ENCODE measurements at places on chromosomes 1 and 21.
A peak's percentile ranks its signal among the peaks of the same experiment; 100 is the strongest.

DNA sequence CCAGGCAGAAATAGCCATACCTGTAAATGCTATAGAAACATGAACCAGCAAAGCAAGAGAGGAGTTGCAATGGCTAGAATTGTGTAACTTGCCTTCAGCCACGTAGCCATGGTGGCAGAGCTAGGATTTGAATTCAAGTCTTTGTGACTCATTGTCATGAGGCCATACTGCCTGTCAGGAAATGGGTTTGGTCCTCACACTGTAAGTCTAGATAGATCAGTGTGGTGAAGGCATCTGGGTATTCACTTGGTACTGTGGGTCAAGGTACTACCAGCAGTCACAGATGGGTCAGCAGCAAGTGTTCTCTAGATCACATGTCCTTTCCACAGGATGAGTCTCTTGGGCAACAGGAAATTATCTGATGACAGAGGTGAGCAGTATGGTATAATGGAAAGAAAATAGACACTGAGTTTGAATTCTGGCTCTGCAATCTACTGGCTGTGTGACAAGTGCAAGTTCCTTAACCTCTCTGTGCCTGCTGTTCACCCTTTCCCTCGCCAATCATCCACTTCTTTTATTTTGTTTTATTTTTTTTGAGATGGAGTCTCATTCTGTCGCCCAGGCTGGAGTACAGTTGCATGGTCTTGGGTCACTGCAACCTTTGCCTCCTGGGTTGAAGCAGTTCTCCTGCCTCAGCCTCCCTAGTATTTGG is 36.9 kb downstream of the FGGY start:
- DNase-seq: no peak

GRCh38 chr21:42782723-42783242 is 96.6 kb downstream of the WDR4 start:
- no peak for DNase-seq

DNA sequence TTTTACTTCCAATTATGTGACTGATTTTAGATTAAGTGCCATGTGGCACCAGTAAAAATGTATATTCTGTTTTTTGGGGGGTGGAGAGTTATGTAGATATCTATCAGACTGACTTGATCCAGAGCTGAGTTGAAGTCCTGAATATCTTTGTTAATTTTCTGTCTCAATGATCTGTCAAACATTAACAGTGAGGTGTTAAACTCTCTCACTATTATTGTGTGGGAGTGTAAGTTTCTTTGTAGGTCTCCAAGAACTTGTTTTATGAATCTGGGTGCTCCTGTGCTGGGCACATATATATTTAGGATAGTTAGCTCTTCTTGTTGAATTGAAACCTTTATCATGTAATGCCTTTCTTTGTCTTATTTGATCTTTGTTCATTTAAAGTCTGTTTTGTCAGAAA is 276.5 kb upstream of the USP25 start:
- DNase-seq: no peak

DNA sequence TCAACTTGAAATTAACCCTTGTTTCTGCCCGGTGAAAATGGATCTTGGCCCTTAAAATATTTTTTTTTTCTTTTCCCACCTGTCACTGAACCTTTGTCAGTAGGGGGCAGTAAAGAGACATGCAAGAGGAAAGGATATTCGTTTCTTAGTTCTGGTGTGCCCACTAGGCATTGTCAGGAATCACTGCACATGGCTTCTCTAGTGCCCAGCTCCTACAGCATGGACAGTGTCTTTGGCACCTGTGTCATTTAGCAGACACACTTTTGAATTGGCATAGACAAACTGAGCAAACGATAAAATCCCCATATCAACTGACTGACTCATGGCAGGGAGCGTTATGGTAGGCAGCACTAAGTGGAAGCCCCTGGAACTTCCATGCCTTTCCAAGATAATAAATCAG is 1048.1 kb downstream of the BRINP3 start:
- DNase-seq: no peak

GRCh38 chr1:60575326-60575977 is 501.9 kb upstream of the C1orf87 start:
- no peak for DNase-seq

DNA sequence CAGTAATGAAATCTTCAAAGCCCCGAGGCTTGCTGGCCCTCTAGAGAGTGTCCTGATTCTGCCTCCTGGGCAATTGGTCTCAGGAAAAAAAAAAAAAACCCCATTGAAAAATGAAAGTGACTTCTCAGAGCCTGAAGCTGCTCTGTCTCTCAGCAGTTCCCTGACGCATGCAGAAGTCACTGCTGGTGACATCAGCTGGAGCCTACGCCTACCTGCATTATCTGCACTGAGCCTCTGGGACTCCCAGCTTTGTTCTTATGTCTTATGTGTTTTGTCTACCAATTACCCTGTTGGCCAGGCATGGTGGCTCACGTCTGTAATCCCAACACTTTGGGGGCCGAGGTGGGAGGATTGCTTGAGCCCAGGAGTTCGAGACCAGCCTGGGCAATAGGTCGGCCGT is 10.1 kb upstream of the SLC25A33 start:
- DNase-seq: no peak

DNA sequence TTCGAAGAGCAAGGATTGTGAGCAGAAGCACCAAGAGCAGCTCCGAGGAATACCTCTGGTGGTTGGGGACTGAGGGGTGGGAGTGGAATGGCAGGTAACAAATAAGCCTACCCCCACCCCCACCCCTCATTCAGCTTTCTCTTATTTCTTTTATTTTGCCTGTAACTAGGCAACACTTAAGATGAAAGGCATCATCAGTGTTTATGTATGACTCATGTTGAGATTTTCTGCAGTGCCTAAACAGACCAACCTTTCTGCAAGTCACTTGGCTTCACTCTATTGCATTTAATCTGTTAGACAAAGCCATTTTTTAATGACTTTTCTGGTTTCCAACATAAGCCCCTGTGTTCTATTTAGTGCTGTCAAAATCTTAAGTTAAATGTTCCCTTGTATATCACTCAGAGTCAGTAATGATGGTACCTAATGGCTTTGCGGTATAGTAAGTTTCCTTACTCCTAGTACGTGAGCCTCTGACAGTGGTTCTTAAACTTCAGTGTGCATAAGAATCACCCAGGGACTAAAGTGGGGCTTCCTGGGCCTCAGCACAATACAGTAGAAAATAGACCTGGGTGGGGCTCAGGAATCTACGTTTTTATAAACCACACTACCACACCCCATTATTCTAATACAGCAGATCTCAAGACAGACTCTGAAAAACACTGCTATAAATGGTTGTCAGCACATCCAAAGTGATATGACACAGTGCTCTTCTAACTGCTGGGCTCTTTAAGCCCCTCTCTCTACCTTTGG is 19.9 kb downstream of the CASQ2 start:
- DNase-seq: no peak

DNA sequence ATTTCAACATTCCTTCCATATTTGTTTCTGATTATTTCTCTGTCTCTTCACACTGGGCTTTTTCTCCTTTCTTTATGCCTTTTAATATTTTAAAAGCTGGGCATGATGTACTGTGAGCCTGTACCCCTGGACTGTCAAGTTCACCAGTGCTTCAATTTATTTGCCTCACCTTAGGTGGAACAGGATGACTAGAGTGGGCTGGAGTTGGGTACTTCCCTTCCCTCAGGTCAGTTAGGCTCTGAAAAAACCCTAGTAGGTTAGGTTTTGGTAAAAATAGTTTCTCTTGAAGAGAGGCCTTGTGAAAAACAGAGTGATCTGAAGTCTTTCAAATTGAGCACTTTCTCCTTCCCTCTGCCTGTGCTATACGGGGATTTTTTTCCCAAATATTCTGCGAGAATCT is 163.0 kb upstream of the LYPLAL1 start:
- no peak for DNase-seq

GRCh38 chr1:209190591-209191261 is 392.8 kb upstream of the CAMK1G start:
- DNase-seq: peak; percentile 9

- no peak for DNase-seq
Measured at GRCh38 chr1:50508040-50508586, 84.9 kb upstream of the DMRTA2 start.

- DNase-seq: no peak
Measured at GRCh38 chr1:209156991-209157390, 426.5 kb upstream of the CAMK1G start.

GRCh38 chr1:79089946-79090345 is 83.4 kb upstream of the ADGRL4 start:
- no peak for DNase-seq

DNA sequence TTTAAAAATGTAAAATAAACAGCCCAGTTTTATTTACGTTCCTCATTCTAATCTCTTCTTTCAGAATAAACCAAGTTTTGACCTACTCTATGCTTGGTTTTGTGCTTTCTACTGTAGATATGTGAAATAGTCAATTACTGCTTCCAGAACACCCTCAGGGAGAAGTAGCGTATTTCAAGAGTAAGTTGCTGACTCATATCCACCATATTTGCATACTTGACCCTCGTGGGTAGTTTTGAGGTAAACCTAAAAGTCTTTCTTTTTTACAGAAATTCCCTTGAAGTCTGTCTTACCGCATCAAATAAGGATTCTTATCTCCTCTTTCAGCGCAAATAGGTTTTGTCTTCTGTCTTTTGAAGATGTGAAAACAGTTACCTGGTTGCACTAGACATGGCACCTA is 1.4 kb upstream of the OR2L3 start:
- DNase-seq: no peak

DNA sequence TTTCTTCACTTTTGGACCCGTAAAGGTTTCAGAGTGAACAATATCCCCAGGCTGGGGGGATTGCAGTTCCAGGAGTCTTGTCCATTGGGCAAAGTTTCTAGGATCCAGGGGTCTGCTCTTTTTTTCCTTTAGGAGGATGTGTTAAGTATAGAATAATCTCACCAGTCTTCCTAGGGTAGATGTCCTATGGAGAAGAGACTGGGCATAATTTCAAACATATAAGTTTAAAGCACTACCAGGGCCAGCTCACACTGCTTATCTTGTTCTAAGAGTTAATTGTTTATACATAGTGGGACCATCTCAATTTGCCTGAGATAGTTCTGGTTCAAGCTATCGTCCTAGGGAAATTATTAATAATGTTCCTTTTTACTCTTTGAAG is 1.2 kb downstream of the CHI3L2 start:
- no peak for DNase-seq

DNA sequence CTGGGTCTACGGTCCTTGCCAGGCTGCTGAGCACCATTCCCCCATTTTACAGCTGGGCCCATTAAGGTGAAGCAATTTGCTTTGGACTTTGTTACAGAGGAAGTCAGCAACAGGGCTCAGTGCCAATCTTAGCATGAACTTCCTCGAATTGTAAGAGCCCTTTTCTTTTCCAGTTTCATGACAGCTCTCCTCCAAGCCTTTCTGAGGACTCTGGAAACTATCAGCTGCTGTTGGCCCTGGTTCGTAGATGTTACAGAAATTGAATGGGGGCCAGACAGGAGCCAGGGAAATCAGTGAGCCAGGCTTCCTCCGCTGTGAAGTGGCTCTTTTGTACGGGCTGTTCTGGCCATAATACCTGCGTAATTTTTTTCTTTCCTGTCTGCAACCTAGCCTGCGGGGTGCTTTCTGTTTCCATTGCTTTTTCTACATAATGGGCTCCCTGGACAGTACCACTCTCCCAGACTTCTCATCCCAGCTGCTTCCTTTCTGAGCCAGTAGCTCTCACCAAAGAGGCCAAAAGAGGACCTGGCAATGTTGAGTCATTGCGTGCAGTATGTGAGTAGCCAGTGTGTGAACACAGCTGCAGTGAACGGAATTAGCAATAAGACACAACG is 386.3 kb downstream of the DISC1 start:
- no peak for DNase-seq

DNA sequence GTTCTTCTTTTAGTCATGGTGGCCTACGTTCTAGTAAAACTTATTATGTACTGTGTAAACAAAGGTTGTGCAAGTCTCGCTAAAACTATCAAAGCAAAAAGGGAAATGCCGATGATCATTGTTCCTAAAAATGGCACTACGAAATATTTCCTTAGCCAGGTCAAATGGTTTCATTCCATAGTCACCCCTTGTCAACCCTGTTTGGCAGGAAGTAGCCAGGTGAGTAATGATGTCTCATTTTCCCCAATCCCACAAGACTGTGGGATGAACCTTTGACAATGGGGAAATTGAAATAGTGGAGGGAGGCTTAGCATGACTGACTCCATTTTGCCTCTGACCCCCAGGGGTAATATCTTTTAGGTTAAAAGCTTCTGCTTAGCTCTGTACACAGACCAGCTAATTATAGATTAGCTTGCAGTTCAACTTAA is 5.6 kb upstream of the REN start:
- DNase-seq: no peak

DNA sequence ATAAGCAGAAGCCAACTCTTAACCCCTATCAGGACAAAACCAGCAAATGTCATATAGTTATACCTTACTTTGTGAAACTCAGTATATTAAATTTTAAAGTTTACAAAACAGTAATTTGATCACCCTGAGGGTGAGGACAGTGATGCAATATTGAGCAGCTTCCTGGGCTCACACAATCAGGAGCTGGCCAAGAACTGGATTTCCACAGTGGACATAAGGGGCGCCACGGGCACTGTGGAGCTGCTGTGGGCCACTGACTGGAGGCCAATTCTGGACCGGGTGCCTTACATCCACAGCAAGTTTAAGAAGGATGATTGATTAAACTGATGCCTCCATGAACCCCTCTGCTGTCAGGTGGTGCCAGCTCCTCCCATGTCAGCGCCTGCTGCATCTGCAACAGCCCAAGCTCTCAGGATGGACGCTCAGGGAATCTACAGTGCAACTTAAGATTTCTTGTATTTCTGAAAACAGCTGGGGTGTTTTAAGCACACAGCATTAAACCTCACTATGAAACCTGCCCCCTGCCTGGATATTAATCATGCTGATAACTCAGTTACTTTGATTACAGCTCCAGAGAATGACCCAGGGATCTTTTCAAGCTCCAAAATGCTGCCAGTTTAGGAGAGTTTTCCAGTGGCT is 55.9 kb downstream of the TOR3A start:
- DNase-seq: no peak

DNA sequence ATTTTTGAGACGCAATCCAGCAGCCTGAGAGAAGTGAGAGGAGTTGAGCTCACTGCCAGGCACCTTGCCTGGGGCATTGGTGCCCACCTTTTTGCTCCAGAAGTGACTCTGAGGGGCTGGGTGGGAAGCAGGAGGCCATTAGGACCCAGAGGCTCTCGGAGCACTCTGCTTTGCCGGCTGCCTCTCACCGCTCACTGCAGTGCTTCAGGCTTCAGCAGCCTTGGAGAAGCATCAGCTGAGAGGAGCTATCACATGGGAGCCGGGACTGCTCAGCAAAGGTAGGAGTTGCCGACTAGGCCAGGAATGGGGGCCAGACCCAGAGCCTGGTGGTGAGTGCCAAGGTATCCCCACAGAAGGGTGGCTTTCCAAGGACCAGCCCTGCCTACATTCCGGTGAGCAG is at the start of gene GPR61:
GPR61 (plus strand) TSS at position 197 of the 400 bp plus-strand sequence. CDS start 3,151 bp downstream, outside the sequence.
- DNase-seq: no peak

DNA sequence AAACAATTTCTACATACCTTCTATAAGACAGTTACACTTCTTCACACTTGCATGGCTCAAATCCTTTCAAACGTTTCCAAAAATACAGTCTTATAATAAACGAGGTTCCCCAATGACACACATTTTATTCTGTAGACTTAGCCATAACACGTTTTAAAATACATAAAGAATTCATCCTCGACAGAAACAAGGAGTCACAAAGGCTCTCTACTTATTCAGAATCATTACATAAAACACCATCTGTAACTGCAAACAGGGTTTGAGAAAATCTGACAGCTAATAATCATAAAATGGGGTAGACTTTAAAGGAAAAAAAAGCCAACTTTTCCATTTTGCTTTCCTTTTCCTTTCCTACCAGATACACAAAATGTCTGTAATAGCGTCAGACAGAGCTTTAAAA is 1.8 kb downstream of the PIK3R3 start:
- no peak for DNase-seq

- no peak for DNase-seq
Measured at GRCh38 chr1:86183810-86184209, 27.2 kb upstream of the COL24A1 start.
